ENCODE measurements at places on chromosomes 16 and 17.

GRCh38 chr16:30722443-30722842 lies 23.5 kb downstream of the SRCAP start:
- DNase-seq: no peak

DNA sequence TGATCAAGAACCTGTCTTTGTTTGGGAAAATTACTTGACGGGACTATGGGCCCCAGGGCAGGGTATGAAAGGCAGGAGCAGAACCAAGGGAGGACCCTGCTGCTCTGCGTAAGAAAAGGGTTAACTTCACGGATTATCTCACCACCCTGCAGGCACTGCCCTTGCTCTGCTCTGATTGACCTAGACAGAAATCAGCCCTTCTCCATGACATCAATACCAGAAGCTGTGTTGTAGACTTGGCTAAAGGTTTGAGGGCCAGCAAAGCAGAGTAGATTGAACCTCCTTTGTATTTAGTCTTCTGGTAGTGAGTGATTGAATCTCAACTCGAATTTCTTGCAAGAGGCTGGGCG lies 52.9 kb upstream of the ETV4 start:
- DNase-seq: no peak

DNA sequence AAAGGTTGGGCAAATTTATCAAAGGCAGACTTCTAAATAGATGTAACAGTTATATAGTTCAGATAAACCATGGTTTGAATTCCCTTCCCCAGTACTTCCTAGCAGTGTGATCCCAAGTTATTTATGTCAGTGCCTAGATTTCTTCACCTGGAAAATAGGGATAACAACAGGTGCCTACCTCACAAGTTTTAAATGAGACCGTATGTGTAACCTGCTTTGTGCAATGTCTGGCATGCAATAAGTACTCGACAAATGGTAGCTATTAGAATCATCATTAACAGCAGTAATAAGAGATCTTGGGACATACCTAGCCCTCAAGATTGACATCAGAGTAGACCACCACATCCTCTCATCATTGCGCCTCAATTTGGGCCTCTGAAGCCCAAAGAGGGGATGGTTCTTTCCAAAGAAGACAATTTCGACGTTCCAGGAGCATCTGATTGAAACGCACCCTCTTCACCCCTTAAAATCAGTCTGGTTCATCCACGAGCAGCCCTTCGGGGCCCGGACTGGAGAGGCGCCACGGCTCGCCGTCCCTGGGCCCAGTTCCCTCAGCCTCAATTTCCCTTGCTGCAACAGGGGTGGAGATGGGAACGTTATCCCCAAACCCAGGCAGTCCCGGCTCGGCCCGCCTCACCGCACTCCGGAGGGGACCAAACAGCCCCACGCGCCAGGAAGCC lies 541 bp downstream of the ACACA start:
- peak; percentile 34 for DNase-seq

DNA sequence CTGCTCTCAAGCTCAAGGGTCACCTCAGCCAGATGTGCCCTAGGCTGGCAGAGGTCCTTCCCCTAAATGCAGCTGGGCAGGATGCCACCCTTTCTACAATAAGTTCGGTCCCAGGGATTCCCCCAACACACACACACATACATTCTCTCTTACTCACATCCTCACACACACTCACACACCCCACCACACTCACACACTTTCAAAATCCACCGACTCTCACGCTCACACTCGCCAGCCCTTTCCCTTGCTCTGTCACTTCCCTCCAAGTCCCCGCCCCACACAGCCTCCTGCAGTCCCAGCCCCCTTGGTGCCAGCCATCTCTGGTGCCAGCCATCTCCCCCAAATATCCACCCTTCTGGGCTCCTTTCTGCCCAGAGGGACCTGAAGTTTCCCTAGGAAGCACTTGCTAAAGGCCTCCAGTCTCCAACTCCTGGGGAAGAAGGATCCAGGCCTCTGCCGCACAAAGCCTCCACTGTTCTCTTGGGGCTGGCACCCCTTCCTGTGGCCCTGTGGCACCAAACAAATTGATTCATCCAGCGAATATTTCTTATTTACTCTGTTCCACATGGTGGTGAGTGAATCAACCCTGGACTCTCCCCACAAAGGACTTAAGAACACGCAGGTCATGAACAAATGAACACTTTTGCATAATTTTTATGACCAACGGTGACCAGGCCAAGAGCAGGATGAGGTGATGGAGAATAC lies 3.8 kb upstream of the USP36 start:
- DNase-seq: no peak

GRCh38 chr16:75002474-75002873 lies 3.6 kb downstream of the ZNRF1 start:
- no peak for DNase-seq

GRCh38 chr16:24674877-24675276 lies 54.6 kb upstream of the TNRC6A start:
- DNase-seq: no peak

DNA sequence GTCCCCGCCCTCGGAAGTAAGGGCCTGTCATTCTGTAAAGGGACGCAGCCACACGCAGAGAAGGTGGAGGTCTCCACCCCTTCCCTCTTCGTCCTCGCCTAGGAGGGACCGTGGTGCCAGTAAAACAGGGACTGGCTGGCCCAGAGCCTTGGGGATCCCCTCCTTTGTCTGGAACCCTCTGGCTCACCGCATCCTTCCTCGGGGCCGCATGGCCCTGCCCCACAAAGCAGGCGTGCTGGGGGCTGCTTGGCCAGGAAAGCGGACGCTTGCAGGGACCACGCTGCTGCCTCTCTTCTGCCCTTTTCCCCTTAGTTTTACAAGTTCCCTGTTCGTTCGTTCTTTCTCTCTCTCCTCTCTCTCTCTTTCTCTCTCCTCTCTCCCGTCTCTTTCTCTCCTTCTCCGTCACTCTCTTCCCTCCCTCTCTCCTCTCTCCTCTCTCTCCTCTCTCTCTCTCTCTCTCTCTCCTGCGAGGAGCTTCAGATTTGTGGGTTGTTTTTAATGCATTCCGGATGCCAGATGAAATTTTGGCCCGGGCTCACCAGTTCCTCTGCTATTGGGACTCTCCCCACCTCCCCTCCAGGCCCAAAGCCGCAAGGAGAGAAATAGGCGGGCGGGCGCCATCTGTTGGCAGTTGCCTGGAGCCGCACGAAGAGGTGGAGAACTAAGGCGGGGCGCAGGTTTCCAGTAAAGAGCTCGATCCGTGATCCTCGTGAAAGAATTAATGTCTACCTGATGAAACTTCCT lies 35.1 kb upstream of the CDRT4 start:
- DNase-seq: peak; percentile 70

DNA sequence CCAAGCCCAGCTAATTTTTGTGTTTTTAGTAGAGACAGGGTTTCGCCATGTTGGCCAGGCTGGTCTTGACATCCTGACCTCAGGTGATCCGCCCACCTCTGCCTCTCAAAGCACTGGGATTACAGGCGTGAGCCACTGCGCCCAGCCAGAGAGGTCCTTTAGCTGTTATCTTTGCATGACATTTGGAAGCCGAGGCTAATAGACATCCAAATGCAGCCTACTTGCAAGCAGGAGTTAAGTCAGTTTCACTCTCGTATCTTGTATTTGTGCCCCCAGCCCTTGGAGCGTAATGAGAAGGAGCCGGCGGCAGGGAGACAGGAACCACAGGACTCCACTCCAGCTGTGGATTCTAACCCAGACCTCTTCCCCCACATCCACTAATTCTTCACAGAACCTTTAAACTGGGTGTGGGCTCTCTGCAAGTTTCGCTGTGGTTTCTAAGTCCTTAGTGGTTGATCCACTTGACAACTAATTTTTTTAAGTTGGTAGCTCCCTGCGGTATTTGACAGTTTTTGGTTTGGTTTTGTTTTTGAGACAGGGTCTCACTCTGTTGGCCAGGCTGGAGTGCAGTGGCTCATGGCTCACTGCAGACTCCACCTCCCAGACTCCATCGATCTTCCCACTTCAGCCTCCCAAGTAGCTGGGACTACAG lies 3.1 kb upstream of the CYTH1 start:
- no peak for DNase-seq

All from OCI-LY7 (cell line).